Activated CD8-positive, alpha-beta T cell treated with anti-CD3 and anti-CD28 coated beads for 36 hours (primary cell): ENCODE measurements at places on chromosomes 2 and 18. TPM values are rescaled to one million over a fixed set of nuclear protein-coding genes. Genes with fewer than 3 reads are reported as not detected.

DNA sequence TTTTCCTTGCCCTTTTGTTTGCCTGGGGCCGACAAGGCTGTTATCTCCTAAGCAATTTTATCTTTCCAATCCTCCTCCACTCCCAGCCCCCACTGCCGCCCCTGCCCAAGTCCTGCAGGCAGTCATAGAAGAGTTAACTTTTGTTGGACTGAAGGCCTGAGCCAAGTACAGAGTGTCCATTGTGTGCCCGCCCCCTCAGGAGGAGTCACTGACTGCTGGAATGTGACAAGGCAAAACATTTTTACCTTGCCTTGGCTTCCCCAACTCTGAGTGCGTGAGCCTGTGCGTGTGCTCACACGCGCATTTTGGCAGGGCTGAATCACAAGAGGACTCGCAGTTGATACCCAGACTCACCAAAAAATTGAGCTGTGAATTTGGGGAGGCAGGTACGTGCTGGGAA lies 16.2 kb downstream of the SETBP1 start:
- no peaks in the 10 kb centered on the region for H3K36me3 ChIP-seq
- no peak overlapping the region for H3K27ac ChIP-seq
- peaks cover 4% of the 10 kb centered on the region for H3K27me3 ChIP-seq
- H3K4me3 ChIP-seq, result no peak overlapping the region
- peaks cover 9% of the 10 kb centered on the region for H3K4me1 ChIP-seq

GRCh38 chr2:122070241-122070731 lies 314.8 kb downstream of the TSN start:
- no peak overlapping the region for H3K4me3 ChIP-seq
- H3K27ac ChIP-seq, result no peak overlapping the region
- no peak for DNase-seq
- no peaks in the 10 kb centered on the region for H3K27me3 ChIP-seq
- H3K4me1 ChIP-seq, result no peaks in the 10 kb centered on the region
- H3K36me3 ChIP-seq, result no peaks in the 10 kb centered on the region

GRCh38 chr18:54150226-54150625 lies 74.2 kb downstream of the MBD2 start:
- H3K4me1 ChIP-seq, result peaks cover 46% of the 10 kb centered on the region
- no peak for DNase-seq
- H3K36me3 ChIP-seq, result peaks cover 33% of the 10 kb centered on the region
- H3K27me3 ChIP-seq, result no peaks in the 10 kb centered on the region
- H3K4me3 ChIP-seq, result no peak overlapping the region

GRCh38 chr18:42792731-42793130 lies 322.8 kb downstream of the RIT2 start:
- H3K27ac ChIP-seq, result no peak overlapping the region
- DNase-seq, result no peak
- no peaks in the 10 kb centered on the region for H3K4me1 ChIP-seq

DNA sequence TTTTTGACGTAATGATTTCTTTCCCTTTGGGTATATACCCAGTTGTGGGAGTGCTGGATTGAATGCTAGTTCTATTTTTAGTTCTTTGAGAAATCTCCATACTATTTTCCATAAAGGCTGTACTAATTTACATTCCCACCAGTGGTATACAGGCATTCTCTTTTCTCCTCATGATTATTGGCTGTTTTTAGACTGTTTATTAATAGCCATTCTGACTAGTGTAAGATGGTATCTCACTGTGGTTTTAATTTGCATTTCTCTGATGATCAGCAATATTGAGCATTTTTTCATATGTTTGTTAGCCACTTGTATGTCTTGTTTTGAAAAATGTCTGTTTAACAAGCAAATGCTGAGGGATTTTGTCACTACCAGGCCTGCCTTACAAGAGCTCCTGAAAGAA lies 9.2 kb upstream of the CD28 start:
- peaks cover 14% of the 10 kb centered on the region for H3K4me1 ChIP-seq
- peaks cover 3% of the 10 kb centered on the region for H3K36me3 ChIP-seq
- no peak overlapping the region for H3K27ac ChIP-seq
- DNase-seq, result no peak
- no peak overlapping the region for H3K4me3 ChIP-seq

Gene IL1R1
- total RNA-seq, result 0.63 TPM

Gene CCBE1
- total RNA-seq, result not detected

Gene CCL20
- 7.5 TPM for total RNA-seq

Gene CFC1
- not detected for total RNA-seq

Gene NLRC4
- not detected for total RNA-seq

Gene LYG2
- total RNA-seq, result not detected
